ENCODE measurements at places on chromosomes 5 and 9.

DNA sequence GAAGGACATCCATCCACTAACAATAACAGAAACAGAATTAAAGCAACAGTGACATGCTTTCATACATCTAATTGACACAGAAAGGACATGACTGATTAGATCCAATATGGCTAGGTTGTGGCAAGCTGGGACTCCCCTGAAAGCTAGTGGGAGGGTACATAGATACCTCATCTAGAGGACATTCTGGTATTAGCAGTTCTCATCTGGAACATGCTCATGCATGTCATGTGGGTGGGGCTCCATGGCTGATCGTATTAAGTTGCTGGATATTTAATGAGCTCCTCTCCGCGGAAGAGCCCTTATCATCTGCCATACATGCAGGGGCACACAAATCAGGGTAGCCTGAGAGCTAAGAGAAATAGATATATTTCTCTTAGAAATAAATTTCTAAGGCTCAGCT, 358.9 kb downstream of the ICE1 start:
- DNase-seq = no peak

GRCh38 chr5:168407211-168407610, 79.1 kb upstream of the RARS1 start:
- no peak for DNase-seq

DNA sequence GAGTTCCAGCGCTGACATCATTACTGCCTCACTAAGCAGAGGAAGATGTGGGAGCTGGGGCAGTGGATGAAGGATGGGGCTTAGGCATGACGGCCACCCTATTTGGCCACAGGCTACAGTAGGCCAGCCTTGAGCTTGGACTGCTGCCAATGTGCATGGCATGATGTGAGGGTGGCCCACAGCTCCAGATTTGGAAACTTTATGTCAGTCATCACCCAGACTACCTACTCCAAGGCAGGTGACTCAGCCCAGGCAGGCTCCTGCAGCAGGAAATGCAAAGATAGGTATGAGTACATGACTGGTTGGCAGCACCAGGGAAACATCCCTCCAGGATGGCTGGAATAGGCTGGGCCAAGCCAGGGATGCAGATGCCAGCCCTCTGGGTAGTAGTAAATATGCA, 303.6 kb downstream of the SPOCK1 start:
- no peak for DNase-seq

DNA sequence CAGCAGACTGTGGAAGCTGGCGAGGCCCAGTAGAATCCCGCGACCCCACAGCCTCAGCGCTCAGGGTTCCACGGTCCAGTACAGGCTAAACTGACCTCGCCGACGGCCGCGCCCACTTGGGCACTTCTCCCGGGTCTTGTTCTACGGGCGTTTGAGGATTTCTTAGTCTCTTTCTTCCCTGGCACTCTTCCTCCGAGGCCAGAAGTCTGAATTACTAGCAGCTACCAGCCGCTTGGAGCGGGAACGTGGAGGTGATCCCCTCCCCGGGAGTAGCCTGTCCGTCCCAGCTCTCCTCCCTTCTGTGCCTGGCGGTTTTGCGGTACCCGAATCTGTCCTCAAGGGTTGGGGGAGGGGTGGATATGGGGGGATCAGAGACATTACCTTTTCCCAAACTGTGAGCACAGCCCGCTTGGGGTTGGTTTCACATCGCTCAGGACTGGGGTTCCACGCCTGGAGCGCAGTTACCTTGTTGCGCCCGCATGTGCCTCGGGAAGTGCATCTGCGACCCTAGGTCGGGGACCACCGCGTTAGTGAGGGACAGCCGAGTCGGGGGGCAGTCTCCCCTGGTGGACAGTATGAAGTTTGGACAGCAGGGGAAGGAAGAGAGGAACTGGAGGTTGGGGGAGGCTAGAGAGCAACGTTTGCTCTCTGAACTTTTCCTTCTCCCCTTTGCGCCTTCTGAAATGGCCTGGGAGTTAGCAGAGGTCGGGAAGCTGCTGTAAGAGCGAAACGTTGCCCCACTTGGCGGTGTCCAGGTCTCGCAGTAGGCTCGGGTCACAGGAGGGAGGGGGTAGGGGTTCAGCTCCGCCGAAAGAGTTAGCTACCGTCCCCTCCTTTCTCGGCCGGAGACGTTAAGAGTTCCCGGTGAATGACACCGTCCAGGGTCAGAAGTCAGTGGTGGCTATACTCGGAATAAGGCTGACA, 190.8 kb downstream of the MEF2C start:
- no peak for DNase-seq
